ENCODE measurements at places on chromosomes 2 and 18.
A peak's percentile ranks its signal among the peaks of the same experiment; 100 is the strongest.

DNA sequence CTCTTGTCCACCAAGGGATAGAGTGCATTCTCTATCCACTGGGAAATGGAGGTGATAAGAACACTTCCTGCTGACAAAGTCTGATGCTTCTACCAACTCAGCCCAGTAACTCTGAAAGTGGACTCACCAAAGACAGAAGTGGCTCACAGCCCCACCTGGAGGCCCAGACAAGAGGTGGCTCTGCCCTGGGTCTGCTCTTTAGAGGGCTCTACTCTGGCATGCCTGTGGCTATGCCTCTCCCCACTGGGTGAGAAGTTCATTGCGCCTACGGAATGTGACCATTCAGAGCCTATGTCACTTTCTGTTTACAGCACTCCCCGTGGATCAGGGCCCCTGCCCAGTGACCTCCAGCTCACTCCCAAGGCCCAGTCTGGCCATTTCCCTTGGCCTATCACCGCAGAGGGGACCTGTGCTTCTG, 13.5 kb upstream of the XDH start:
- peak; percentile 10 for DNase-seq

DNA sequence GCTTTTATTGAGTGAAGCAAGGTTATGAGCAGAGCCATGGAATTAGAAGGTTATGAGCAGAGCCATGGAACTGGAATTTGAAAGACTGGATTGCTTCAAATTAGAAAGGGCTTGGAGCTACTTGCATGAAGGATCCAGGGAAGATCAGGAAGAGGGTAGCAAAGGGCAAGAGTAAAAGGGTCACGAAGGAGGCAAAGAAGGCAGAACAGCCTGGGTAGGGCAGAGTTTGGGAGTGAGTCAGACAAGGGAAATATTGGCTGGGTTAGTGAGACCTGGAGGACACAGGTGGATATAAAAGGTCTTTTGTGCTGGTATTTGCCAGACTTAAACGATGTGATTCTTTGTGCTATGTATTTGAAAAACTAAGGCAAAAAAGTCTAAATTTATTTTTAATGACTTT, 65.0 kb downstream of the SEMA4F start:
- DNase-seq = no peak

- no peak for DNase-seq
Observed at GRCh38 chr2:219440388-219441256, 6.0 kb downstream of the SPEG start.

GRCh38 chr2:85215448-85216401, 82.5 kb downstream of the TCF7L1 start:
- DNase-seq = peak; percentile 95

DNA sequence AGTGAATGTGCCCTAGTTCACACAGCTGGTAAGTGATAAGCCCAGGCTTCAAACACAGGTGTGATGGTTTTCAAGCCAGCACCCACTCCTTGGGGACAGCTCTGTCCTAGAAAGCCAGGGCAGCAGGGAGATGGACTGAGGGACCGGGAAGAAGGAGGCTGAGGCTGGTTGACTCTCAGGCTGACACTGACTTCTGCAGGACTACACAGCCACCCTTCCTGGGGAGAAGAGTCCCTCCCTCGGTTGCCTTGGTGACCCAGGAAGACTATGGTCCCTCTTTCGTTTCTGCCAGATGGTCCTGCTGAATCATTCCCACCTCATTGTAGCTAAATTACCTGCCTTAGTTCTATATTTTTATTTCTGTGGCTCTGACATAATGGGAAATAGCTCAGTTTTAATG, 11.3 kb upstream of the FSHR start:
- DNase-seq = no peak

DNA sequence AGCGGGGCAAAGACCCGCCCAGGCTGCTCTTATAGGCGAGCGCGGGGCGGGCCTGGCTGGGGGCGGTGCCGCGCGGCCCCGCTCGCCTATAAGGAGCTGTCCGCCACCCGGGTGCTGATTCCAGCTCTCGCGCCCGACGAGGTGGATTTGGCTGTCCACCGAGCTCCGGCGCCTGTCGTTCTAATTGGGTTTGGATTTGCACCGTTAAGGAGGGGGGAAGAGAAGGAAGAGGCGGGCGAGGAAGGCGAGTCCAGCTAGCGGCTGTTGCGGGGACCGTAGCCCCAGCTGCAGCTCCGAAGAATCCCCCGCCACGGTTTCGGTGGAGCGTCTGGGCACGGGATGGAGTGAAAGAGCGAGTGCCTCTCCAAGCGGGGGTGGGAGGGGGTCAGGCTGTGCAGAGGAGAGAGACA, at the start of gene CNTNAP5:
TSS of gene CNTNAP5 (plus strand) at position 117 of the 410 bp plus-strand sequence. CDS start 364 bp downstream, outside the sequence.
- peak; percentile 5 for DNase-seq

GRCh38 chr2:208150956-208151355, 5.0 kb upstream of the CRYGB start:
- DNase-seq = no peak

All from astrocyte of the spinal cord (primary cell).